Right renal cortex interstitium (tissue), 3 donors: ENCODE measurements at places on chromosomes 1 and 21. TPM values are rescaled to one million over a fixed set of nuclear protein-coding genes. Genes with fewer than 3 reads are reported as not detected.
A peak's percentile ranks its signal among the peaks of the same experiment; 100 is the strongest.

DNA sequence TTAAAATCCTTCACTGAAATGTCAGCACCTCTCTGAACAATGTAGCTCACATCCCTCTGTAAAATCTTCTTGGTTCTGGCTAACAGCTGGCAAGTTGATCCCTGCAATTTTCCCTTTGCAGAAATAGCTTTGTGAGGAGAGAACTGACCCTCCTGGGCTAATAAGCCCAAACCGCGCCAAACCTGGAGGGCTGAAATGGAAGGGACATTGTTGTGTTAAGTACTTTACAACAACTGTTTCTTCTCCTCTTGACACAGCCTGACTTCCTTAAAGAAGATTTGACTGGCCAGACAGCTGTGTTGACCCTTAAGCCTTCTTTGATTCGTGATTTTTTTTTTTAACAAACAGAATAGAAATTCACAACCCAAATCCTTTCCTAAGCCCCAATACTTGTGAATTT is 5.7 kb downstream of the LMX1A start:
- no peak for DNase-seq

DNA sequence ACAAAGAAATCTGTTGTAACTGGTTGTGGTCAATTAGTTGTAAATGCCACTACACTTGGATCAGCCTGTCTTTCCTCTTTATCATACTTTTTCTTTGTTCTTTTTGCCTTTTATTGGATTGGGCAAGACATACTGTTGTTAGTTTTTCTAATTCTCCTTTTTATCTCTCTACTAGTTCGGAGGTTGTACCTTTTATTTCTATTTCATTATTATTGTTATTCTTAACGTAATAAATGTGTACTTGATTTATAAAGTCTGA is 59.2 kb downstream of the IVNS1ABP start:
- no peak for DNase-seq

DNA sequence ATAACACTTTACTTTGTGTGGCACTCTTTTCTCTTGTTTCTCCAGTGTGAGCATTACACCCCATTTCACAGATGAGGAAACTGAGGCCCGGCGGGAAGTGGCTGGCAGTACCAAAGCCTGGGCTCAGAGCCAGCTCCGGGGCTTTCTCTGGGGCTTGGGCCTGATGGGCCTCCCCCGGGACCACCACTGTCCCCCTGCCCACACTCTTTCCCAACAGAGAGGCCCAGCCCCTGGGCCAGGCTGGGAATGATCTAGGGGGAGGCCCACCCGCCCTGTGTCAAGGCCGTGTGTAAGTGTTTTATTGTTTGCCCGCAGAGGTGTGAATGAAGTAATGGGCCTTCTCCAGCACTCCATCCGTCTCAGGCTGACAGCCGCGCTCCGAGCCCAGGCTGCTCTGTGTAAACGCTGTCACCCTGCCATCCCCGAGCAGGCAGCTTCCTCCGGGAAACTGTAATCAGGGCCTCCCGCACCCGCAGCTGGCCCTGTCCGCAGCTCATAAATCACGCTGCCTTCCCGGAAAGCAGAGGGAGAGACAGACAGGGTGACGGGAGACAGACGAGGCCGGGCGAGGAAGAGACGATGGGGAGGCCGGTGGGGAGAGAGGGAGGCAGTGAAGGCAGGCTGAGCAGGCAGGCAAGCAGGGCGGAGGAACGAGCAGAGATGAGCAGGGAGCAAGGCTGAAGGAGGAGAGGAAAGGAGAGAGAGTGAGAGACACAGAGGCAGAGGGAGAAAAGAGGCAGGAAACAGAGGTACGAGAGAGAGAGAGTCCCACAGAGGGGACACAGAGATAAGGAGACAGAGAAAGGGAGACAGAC is 109.7 kb upstream of the ZBTB40 start:
- DNase-seq = peak; percentile 75

DNA sequence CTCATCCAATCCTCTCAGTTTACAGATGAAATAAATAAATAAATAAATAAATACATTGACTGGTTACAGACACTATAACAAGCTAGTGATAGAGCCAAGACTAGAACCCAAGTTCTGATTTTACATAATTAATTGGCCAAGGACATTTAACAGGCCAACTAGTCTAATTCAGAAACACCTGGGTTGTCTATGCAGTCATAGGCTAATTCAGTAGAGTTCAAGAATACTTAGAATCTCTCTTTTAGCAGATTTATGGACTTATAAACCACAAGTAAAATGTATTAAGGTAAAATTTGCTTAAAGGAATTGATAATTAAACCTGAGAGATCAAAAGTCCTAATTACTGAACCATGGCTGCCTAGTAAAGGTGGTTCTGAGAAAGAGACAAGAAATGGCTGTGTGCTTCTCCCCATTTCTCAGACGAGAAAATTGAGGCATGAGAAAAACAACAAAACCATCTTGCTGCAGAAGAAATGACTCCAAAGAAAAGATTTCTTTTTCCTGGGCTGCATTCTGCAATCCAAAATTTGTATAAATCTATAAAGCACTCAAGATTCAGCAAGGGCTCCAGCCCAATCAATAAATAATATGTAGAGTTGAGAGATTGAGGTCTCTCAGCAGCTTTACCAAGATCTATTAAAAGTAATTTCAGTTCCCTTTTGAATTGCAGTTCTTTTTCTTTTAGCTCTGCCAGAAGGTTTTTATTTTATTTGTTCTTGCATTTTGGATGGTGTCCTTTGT is 98.3 kb downstream of the DUSP10 start:
- no peak for DNase-seq

- no peak for DNase-seq
These were observed 12.6 kb upstream of the LEPR start for GRCh38 chr1:65407877-65408276.

DNA sequence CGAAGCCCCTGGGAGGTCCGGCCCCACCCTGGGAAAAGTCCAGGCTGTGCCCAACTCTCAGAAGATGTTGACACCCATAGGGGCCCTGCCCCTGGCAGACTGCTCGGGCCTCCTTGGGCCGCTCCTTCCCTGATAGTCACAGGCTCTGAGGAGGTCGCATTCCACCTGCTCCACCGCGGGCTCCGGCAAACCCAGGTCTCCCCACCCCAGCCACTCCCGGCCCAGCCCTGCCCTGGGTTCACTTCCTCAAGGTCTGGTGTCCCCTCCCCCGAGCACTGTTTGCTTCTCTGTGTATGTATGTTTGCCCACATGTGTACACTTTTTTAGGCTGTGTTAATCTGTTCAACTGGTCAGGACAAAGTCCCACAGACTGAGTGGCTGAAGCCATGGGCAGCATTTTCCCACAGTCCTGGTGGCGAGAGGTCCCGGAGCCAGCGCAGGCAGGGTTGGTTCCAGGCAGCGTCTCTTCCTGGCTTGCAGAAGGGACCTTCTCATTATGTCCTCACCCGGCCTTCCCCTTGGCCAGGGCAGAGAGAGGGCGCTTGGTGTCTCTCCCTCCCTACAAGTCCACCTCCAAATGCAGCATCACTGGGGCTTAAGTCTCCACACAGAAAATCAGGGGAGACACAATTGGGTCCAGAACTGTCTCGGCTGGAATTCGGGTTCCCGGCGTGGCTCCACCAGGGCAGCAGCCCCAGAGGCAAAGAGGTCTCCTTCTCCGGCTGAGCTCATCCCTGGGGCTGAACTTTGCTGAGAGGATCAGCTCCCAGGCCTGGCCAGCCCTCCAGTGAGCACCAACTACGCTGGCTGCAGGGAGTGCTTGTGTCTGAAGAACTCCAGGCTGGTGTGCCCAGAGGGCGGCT is 10.5 kb upstream of the PRXL2B start:
- no peak for DNase-seq

GRCh38 chr1:62046927-62047326 is 147.7 kb upstream of the L1TD1 start:
- no peak for DNase-seq

DNA sequence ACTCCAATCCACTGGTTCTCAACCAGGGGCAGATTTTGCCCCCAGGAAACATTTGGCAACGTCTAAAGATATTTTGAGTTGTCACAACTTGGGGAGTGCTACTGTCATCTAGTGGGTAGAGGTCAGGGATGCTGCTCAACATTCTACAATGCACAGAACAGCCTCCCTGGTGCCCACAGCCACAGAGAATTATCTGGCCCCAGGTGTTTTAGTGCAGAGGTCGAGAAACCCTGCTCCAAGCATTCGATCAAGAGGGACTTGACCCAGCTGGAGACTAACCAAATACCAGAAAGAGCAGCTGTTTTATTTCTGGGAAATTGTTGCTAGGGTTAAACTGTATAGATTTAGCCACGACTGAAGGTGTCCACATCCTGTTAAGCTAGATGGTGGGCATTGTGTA is 19.2 kb downstream of the CD247 start:
- DNase-seq = no peak

- DNase-seq = no peak
These were observed 9.2 kb downstream of the ZBTB48 start for GRCh38 chr1:6588893-6589520.

DNA sequence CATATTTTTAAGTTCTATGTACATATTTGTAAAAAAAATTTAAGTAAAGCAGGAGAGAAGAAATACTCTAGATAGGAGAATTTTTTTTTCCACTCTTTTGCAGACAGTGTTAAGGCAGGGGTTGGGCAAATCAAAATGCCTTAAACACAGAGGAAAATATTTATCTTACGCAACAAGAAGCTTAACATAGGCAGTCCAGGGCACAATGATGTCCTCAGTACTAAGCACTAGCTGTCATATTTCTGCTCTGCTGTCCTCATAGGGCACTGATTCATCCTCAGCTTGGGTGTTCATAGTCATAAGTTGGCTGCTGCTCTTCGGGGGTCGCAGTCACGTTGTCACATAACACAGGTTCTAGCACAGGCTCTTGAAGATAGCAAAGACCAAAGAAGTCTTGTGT is 247.4 kb downstream of the PTBP2 start:
- DNase-seq = no peak

DNA sequence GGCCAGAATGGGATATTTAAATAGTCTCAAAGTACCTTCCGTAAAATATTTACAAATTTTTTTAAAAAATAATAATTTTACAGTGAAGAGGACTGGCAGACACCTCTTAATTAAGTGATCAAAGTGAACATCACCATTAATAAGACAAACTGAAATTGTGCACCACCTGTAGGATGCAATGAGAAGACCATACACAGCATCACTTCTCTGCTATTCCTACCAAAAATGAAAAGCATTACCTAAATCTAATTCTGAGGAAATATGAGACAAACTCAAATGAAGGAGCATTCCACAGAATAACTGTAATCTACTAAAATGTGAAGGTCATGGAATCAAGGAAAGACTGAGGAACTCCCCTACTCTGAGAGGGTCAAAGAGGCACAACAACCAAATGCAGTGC is 68.2 kb upstream of the PRDX6 start:
- no peak for DNase-seq

GRCh38 chr1:162297208-162297607 is 79.4 kb downstream of the SPATA46 start:
- no peak for DNase-seq

DNA sequence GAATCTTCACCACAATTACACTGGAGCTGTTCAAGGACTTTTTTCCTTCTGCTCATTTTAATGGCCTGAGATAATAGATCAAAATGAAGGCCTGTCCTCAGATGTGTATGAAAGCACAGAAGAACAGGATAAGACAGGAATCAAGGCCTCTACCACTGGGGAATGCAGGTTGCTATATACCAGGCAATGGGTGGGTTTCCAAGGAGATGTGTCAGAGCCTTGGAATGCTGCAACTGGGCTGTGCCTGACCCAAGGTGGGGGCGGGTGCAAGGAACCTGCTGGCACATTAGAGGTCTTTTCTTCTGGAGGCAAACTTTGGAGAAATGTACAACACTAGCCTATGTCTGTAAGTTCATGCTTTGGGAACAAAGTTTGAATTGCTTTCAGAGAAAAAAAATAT is 21.7 kb upstream of the LAMC2 start:
- DNase-seq = no peak

DNA sequence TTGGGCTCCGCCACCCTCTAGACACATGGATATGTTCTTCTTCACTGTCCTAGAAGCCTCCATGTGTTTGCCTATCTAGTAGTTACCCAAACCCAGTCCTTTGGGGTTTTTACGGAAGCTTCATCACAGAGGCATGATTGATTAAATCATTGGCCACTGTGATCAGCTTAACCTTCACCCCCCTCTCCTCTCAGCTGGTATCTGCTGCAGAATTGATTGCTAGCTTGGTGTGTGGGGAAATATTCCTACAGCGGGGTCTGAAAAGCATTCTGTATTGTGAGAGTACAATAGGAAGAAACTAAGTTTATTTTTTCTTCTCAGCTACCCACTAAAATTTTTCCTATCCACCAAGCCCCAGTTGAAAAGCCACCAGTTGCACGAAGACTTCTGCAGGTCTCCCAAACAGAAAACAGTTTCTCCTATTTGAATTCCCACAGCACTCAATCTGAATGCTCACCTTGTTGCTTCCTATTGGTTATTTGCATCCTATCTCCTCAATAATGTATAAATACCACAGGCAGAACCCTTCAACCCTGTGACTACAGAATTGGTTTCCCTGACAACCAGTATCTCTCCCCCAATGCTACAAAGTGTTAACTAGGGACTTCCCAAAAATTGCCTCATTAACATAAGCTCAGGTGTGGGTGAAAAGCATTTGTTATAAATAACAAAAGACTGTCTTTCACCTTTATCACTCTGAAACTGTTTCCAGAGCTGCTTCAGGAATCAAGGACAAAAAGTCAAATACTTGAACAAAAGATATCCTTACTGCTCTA is 9.3 kb upstream of the VANGL1 start:
- no peak for DNase-seq

DNA sequence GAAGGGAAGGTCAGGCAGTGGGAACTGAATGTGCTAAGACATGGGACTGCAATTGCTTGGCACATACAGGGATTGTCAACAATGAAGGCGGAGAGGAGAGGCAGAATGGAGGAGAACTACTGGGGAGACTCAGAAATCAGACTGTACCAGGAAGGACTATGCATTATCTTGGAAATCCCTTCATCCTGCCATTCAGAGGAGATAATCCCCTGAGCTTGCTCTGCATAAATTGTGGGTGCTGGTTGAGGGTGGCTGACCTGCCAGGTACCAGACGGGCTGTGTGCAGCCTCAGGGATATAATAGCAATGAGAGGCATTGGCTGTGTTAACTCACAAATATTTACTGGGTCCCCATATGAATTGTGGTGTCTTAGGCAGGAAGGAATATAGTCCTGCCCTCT is 5.0 kb upstream of the TRABD2B start:
- no peak for DNase-seq

- DNase-seq = no peak
These were observed 166.8 kb upstream of the IVNS1ABP start for GRCh38 chr1:185483664-185484450.

GRCh38 chr1:166384948-166385347 is 218.1 kb upstream of the FAM78B start:
- DNase-seq = no peak

- DNase-seq = no peak
These were observed 1503.0 kb downstream of the KCNT2 start for GRCh38 chr1:195105281-195105680.

Gene GJC2
- polyA plus RNA-seq = 0.51 TPM

Gene RASSF5
- polyA plus RNA-seq = 5.1 TPM

Gene GJA9
- 0.15 TPM for polyA plus RNA-seq

Gene LCE3E
- not detected for polyA plus RNA-seq

Gene PGBD5
- 6.5 TPM for polyA plus RNA-seq

Gene ZNF695
- 3.5 TPM for polyA plus RNA-seq

Gene PPM1J
- 0.93 TPM for polyA plus RNA-seq

Gene TEDDM1
- not detected for polyA plus RNA-seq

Gene CGN
- 34.9 TPM for polyA plus RNA-seq
